ENCODE measurements at places on chromosomes 4 and X. TPM values are rescaled to one million over a fixed set of nuclear protein-coding genes. Genes with fewer than 3 reads are reported as not detected.

The CXCL1 gene
- total RNA-seq = not detected

The ARAP2 gene
- 26.9 TPM for total RNA-seq

The FGF5 gene
- total RNA-seq = 1.5 TPM

The KCNE5 gene
- not detected for total RNA-seq

The MGARP gene
- 0.89 TPM for total RNA-seq

The SSX2 gene
- total RNA-seq = not detected

The BST1 gene
- not detected for total RNA-seq

The SERPINA7 gene
- not detected for total RNA-seq

The TDO2 gene
- 235 TPM for total RNA-seq

The RTL9 gene
- 0.03 TPM for total RNA-seq

The SPANXN3 gene
- total RNA-seq = not detected

The WWC2 gene
- 27.7 TPM for total RNA-seq

The ADGRL3 gene
- 1.0 TPM for total RNA-seq

The ERCC6L gene
- 19.0 TPM for total RNA-seq

The RAB33A gene
- total RNA-seq = not detected

The PNMA5 gene
- not detected for total RNA-seq

The TRPC3 gene
- total RNA-seq = 0.98 TPM

The GPR50 gene
- total RNA-seq = not detected

The TLR3 gene
- 4.4 TPM for total RNA-seq

The HUWE1 gene
- 69.9 TPM for total RNA-seq

All from A172 (cell line).